Myocyte (in vitro differentiated cells): ENCODE measurements at places on chromosomes 12 and 14. TPM values are rescaled to one million over a fixed set of nuclear protein-coding genes. Genes with fewer than 3 reads are reported as not detected.

Gene HOXC5
- total RNA-seq: 1.2 and 1.4 TPM in 2 replicates

Gene CPNE6
- not detected in 2 replicates for total RNA-seq

Gene AMN
- total RNA-seq: 0.59 and 0.68 TPM in 2 replicates

Gene DPF3
- 4.7 and 5.5 TPM in 2 replicates for total RNA-seq

Gene SLC38A4
- total RNA-seq: 3.9 and 4.1 TPM in 2 replicates

Gene PRICKLE1
- total RNA-seq: 12.3 and 15.6 TPM in 2 replicates

Gene ADAM21
- total RNA-seq: 0.67 and 1.3 TPM in 2 replicates

Gene IGF1
- 0.24 and 0.26 TPM in 2 replicates for total RNA-seq

Gene KNTC1
- total RNA-seq: 5.4 and 6.6 TPM in 2 replicates

Gene MYL2
- total RNA-seq: 20.2 and 24.6 TPM in 2 replicates

Gene OLR1
- total RNA-seq: not detected in 2 replicates
